ENCODE measurements at places on chromosomes 1 and 21.

DNA sequence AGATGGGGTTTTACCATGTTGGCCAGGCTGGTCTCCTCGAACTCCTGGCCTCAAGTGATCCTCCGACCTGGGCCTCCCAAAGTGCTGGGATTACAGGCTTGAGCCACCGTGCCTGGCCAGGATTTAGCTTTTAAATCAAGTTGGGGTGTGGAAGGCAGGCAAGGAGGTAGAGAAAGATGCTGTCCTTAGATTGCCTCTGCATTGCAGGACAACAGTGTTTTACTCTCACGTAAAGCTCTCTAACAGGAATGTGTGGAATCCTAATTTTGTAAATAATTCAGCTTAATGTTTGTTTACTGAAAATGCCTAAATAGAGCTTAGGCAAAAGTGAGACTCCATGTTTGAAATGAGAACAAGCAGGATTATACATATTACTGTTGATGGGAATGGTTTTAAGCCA lies 29.5 kb upstream of the TGFB2 start:
- DNase-seq = no peak

- DNase-seq = no peak
Observed at GRCh38 chr1:225849925-225850324, 32.3 kb downstream of the TMEM63A start.

- DNase-seq = no peak
Observed at GRCh38 chr1:6911021-6911941, 126.0 kb downstream of the CAMTA1 start.

DNA sequence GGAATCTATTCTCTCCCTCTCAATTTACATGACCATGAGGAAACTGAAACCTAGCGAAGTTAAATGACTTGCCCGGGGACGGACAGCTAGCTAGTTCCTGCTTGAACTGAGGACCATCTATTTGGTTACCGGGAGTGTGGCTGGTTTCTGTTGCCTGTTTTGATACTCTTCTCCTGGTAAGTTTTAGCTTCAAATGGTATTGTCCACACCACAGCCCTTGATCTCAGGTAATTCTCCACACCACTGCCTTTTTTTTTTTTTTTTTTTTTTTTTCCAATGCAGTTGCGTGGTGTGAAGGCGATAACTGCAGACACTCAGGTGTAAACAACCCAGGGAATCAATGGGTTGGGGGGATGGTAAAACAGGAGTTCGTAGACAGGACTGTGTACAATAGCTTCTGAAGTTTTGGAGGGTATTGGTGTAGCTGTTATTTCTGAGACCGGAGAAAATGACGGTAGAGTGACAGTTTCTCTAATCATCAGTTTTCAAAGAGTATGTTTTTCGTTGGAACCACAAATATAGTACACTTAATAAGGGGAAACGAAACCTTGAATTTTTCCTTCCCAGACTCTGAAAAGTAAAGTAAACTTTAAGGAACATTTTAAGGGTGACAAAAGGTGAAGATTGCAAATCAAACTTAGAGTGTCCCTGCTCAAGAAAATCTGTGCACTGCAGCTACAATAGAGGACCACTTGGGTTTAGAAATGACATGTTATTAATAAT lies 125.3 kb upstream of the CACYBP start:
- DNase-seq = no peak

GRCh38 chr1:16938351-16939321 lies 16.9 kb downstream of the CROCC start:
- no peak for DNase-seq

DNA sequence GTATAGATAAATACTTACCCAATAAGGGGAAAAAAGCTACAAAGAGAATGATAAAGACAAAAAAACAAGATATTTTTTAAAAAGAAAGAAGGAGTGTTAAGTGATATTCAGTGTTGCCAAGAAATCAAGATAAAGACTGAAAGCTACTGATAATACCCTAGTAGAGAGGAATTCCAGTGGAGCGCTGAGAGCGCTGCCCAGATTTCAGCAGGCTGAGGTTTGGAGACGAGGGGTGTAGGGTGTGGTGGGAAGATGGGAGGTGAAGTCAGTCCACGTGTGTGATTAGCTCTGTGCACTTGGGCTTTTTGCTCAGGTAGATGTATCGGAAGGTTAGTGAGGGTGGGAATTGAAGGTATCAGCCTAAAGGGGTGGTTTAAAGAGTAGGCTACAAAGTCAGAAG lies 47.8 kb downstream of the FMN2 start:
- DNase-seq = no peak

- DNase-seq = no peak
Observed at GRCh38 chr1:80248886-80249285, 1242.4 kb upstream of the ADGRL4 start.

- no peak for DNase-seq
Observed at GRCh38 chr1:91130256-91130985, 108.6 kb upstream of the ZNF644 start.

- no peak for DNase-seq
Observed at GRCh38 chr1:173202424-173203145, 4.5 kb downstream of the TNFSF4 start.

DNA sequence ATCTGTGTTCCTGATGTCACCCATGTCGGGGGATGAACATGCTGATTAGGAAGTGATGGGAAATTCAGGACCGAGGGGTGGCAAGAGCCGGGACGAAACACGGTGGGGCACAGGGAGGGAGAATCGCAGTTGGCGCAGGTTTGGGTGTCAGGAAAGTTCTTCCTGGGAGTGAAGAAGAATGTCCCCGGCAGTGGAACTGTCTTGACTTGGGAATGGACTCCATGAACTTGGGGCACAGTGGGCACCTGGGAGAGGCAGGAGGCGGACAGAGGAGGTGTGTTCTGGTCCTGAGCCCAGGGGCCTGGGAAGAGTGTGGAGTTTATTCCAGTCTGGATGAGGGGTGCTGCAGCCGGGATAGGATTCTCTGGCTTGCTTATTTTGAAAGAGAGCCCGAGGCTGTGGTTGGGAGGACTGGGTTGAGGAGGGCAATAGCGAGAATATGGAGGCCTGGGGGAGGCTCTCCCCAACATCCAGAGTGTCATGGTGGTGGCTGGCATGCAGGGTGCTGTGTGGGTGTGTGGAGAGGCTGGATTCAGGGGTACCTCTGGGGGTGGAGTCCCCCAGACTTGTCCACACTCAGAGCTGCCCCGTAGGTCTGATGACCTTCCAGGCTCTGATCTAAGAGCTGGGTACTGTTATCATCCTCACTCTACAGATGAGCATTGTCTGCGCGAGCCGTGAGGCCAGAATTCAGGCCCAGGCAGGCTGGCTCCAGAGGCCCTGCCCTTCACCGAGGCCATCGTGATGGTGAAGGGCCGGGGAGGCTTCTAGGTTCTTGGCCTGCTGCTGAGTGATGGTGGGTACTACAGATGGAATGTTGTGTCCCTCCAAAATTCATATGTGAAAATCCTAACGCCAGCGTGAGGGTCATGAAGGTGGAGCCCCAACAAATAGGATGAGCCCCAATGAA lies 274.5 kb upstream of the C1orf174 start:
- DNase-seq = no peak

DNA sequence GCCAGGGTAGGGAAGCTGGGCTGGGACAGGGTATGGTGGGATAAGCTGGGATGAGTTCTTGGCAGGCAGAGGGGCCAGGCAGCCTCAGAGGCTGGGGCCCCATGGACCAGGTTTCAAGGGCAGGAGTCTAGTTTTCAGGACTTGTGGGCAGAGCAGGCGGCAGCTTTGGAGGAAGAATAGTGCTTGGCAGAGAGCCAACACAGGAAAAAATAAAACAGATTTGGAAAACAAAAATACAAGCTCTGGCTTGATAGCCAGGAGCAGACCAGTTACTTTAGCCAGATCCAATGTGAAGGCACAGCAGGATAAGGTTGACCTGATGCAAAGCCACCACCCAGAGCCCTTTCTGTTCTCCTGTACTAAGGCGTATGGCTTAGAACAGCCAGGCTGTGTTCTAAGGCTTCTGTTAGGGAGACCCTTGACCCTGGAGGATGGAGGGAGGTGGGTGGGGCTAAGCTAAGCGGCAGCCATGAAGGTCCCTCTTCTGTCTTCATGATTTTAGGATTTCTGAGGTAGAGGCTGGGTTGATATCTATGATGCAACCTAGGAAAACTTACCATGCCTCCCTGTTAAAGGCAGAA lies 5.5 kb downstream of the TRAF5 start:
- no peak for DNase-seq

GRCh38 chr1:108801101-108801500 lies 54.6 kb downstream of the STXBP3 start:
- DNase-seq = no peak

- DNase-seq = no peak
Observed at GRCh38 chr1:83763361-83764095, 235.4 kb downstream of the TTLL7 start.

DNA sequence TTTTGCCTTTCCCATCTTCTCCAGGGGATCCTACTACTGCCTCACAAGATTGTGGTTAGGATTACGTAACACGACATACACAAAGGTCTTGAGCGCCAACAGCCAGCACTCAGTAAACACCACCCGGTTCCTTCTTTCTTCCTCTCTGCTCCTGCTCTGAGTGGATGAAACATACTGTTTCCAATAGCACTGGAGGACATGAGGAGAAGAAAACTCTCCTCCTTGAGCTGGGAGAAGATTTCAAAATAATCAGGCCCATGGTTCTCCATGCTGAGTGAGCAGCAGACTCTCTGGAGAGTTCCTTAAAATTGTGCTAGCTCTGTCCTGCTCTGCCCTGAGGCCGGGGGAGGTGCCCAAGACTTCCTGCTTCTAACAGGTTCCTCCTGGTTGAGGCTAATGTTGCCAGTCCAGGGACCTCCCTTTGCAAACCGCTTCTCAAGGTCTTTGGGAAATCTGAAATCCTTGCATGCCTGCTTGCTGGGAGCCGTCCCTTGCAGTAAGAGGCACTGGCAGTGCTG lies 29.4 kb upstream of the MX1 start:
- DNase-seq = no peak

DNA sequence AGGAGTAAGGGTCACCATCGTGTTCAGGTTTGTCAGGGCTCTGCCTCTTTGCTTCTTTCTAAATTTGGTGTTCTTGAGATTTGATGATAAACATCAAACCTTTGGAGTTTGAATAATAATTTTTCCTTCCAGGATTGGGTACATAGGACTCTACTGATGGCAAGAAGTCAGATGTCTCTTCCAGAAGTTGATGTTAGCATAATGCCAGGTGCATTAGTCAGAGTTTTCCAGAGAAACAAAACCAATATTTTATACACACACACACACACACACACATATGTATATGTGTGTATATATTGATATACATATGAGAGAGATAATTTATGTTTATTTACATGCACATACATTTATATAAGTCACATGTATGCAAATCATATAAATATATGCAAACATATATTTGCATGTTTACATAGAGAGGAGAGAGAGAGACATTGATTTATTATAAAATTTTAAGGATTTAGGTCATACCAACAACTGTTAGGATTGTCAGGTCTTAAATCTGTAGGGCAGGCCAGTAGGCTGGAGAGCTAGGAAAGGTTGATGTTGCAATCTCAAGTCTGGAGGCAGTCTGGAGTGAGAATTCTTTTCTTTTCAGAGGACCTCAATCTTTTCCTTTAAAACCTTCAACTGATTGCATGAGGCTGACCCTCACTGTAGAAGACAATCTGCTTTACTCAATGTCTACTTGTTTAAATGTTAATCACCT lies 199.2 kb downstream of the HLX start:
- DNase-seq = no peak

GRCh38 chr1:112011202-112011601 lies 21.7 kb upstream of the KCND3 start:
- no peak for DNase-seq
